Muscle of leg (tissue), 16 donors: ENCODE measurements at places on chromosomes 5 and 9. TPM values are rescaled to one million over a fixed set of nuclear protein-coding genes. Genes with fewer than 3 reads are reported as not detected.
A peak's percentile ranks its signal among the peaks of the same experiment; 100 is the strongest.

HRH2 gene
- total RNA-seq: 0.35 TPM

- peaks cover 3% of the 10 kb centered on the region for H3K27me3 ChIP-seq
- DNase-seq: no peak
- no peaks in the 10 kb centered on the region for H3K36me3 ChIP-seq
- H3K4me3 ChIP-seq: no peak overlapping the region
Measured at GRCh38 chr9:2868883-2869282, 25.0 kb upstream of the PUM3 start.

GRCh38 chr5:95863383-95863757 is 40.8 kb upstream of the GLRX start:
- no peak overlapping the region for H3K4me3 ChIP-seq
- no peaks in the 10 kb centered on the region for H3K27me3 ChIP-seq
- H3K27ac ChIP-seq: no peak overlapping the region
- DNase-seq: peak; percentile 55
- peaks cover 11% of the 10 kb centered on the region for H3K4me1 ChIP-seq

TEK gene
- 17.1 TPM for total RNA-seq

DNA sequence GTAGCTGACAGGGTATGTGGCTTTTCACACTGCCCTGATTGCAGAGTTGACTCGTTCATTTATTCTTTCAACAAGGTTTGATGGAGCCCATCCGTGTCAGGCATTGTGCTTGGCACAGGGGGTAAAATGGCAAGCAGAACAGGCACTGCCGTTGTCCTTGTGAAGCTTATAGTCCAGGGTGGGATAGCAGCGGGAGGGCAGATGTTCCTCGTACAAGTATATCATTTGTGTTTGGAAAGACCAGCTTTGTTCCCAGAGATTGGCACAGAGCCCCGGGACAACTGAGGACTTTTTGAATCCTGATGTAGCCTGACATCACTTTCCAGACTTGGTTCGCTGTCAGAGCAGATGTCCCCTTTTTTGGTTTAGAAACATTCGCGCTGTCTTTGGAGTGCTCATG is 50.9 kb downstream of the MVB12B start:
- H3K27ac ChIP-seq: no peak overlapping the region
- peaks cover 10% of the 10 kb centered on the region for H3K36me3 ChIP-seq

DNA sequence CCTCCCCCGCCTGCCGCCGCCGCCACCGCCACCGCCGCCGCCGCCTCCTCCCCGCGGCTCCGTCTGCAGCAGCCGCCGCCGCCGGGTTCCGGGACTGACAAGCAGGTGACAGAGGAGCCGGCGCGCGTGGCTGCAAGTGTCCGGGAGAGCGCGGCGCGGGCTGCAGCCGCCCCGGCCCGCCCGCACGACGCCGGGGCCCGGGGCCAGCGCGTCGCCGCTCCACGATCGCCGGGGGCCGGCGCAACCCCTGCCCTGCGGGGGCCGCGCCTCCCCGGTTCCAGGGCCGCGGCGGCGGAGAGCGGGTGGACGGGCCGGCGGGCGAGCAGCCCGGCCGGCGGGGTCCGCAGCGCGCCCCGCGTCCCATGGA is 343 bp downstream of the LMX1B start:
- peaks cover 91% of the 10 kb centered on the region for H3K27me3 ChIP-seq
- no peaks in the 10 kb centered on the region for H3K36me3 ChIP-seq
- H3K4me1 ChIP-seq: peaks cover 44% of the 10 kb centered on the region
- H3K4me3 ChIP-seq: no peak overlapping the region
- no peak overlapping the region for H3K27ac ChIP-seq

DNA sequence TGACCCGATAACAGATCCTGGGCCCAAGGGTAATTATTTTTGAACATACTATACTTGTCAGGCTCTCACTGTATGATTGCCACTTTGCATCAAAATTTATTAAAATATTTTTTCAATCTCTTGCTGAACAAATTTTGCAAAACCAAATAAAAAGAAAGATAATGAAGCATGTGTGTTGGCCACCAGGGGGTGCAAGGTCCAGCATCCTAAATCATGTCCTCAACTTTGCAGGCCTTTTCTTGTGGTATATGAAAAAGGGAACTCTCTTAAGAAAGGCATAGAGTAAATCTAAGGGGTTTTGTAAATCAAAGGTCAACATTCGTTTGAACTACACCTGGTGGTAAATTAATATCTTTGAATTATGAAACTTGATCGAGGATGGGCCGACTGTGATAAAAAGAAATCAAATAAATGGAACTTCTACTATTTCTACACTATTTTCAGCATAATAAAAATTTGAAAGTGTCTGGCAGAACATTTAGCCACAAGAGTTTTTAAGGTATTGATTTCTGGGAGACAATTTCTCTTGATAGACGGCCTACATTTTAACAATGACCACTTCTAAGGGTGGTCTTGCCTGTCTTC is 676.5 kb downstream of the DMRTA1 start:
- H3K27me3 ChIP-seq: no peaks in the 10 kb centered on the region
- no peaks in the 10 kb centered on the region for H3K4me1 ChIP-seq
- H3K27ac ChIP-seq: no peak overlapping the region
- DNase-seq: peak; percentile 55
- no peaks in the 10 kb centered on the region for H3K36me3 ChIP-seq

- DNase-seq: no peak
- no peaks in the 10 kb centered on the region for H3K27me3 ChIP-seq
- H3K27ac ChIP-seq: no peak overlapping the region
- no peaks in the 10 kb centered on the region for H3K36me3 ChIP-seq
Measured at GRCh38 chr5:168575391-168576372, 3.5 kb downstream of the PANK3 start.
